T-cell (primary cell): ENCODE measurements at places on chromosomes 5 and 9.
A peak's percentile ranks its signal among the peaks of the same experiment; 100 is the strongest.

DNA sequence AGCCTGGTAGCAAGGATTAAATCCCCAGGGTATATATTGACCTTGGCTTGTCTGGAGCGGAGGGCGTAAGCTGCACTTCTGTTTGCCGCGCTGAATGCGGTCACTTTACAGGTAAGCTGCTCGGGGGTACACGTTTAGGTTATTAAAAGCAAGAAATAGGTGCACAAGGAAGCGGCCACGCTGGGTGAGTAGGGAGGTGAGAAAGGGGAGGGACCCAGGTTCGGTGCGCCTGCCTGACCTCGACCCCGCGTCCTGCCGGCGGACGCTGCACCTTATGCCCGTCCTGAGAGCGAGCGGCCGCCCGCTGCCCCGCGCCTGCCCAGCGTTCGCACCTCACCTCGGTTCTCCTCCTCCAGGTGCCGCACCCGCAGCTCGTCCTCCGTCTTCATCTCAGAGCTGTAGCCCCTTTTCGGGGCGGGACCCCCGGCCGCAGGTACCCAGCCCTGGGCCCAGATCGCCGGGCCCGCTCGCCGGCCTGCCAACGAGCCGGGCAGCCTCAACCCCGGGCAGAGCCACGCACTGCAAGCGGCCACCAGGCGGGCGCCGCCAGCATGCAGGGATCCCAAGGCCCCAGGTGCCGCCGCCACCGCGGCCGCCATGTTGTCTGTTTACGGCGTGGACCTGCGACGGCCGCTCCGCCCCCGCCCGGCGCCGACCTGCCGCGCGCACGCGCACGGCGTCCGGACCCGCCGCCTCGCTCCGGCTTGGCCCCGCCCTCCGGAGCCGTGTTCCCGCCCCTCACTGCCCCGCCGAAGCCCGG is at the start of gene AUH:
Gene AUH (minus strand): TSS at position 628 of the 760 bp plus-strand sequence. CDS start 29 bp downstream, at position 599.
- peak within 1 kb of the TSS; percentile 55 for H3K27ac ChIP-seq
- H3K4me1 ChIP-seq, result peaks cover 15% of the 10 kb centered on the region
- DNase-seq, result peak; percentile 85

- H3K27me3 ChIP-seq, result no peaks in the 10 kb centered on the region
- no peak overlapping the region for H3K4me3 ChIP-seq
- H3K36me3 ChIP-seq, result no peaks in the 10 kb centered on the region
- no peaks in the 10 kb centered on the region for H3K4me1 ChIP-seq
Measured at GRCh38 chr5:135750506-135750905, 84.0 kb upstream of the SLC25A48 start.

DNA sequence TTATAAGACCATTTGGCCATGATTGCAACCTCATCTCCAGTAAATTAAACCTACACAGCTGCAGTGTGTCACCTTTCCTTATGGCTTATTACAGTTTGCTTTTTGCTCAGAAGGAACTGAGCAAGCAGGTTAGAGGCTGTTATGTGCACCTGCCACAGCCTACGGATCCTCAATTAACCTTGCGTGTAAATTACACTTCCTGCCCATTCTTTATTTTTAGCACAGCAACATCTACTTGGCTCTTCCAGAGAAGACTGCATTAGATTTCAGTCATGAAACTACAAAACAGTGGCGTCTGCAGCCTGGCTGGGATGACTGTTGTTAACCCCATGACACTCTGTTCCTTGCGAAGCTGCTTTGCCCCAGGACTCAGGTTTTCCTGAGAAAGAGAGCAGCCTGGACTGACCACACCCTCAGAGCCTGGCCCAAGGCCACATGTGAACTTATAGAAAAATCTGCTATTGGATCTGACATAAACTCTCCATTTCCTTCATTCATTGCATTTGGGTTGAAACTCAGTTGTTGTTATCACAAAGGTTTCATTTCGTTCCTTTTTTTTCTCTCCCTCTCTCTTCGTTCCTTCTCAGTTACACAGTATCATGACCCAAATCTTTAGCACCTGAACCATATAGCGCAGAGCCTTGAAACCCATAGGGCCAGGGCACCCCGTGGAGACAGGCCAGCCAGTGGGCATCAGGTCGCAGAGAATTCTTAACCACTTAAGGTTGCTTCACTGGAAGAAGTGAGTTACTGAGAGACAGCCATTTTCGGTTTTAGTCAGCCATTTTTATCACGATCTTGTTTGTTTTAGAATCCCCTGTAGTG is 138.6 kb downstream of the PALM2AKAP2 start:
- no peaks in the 10 kb centered on the region for H3K36me3 ChIP-seq
- no peak for DNase-seq
- H3K27ac ChIP-seq, result peak overlapping the region; percentile 60
- H3K27me3 ChIP-seq, result no peaks in the 10 kb centered on the region
- peak overlapping the region; percentile 22 for H3K4me3 ChIP-seq
- peaks cover 13% of the 10 kb centered on the region for H3K4me1 ChIP-seq

DNA sequence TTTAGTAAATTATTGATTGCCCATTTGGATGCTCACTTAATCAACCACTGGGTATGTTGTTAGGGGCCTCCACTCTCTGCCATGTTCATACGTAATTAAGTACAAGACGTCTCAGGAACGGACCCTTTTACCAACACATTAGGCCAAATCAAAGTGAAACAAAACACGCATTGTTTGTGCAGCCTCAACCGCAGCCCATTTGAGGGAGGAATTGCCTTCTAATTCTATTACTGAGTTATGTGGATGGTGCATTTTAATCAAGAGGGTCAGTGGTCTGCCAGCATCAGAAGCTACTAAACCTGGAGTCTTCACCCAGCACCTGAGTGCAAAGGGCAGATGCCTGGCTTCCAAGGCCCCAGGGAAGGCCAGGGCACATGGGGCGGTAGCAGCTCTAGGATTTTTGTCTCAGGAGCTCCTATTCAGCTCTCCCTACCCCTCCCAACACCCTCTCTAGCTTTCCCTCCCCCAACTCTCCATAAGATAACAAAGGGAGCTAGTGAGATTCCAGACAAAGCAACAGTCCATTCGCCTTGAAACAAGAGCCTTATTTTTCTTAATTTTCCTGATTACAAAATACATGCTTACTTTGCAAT is 7.9 kb upstream of the MED27 start:
- H3K4me3 ChIP-seq, result no peak overlapping the region
- DNase-seq, result no peak
- no peak overlapping the region for H3K27ac ChIP-seq
- no peaks in the 10 kb centered on the region for H3K4me1 ChIP-seq
- H3K27me3 ChIP-seq, result no peaks in the 10 kb centered on the region

- no peaks in the 10 kb centered on the region for H3K27me3 ChIP-seq
- H3K36me3 ChIP-seq, result no peaks in the 10 kb centered on the region
- peak overlapping the region; percentile 85 for H3K4me3 ChIP-seq
- peaks cover 7% of the 10 kb centered on the region for H3K4me1 ChIP-seq
Measured at GRCh38 chr5:53560028-53560427, 411 bp upstream of the NDUFS4 start.

DNA sequence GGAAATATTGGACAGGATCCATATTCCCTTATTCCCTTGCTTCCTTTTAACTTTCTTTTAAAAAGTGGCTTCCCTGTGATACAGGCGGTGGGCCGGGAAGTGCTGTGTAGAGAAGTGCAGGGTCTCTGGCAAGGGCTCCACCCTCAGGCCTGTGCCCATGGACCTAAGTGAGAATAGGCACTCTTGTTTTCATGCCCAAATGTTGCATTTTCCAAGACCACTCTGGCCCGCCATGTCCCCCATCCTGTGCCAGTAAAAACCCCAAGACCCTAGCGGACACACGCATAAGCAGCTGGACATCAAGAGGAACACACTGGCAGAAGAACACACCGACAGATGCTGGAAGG is 193.4 kb downstream of the FBXL7 start:
- no peak for DNase-seq
- H3K27me3 ChIP-seq, result no peaks in the 10 kb centered on the region
- H3K4me3 ChIP-seq, result no peak overlapping the region
- no peaks in the 10 kb centered on the region for H3K36me3 ChIP-seq
- H3K27ac ChIP-seq, result no peak overlapping the region
- no peaks in the 10 kb centered on the region for H3K4me1 ChIP-seq

DNA sequence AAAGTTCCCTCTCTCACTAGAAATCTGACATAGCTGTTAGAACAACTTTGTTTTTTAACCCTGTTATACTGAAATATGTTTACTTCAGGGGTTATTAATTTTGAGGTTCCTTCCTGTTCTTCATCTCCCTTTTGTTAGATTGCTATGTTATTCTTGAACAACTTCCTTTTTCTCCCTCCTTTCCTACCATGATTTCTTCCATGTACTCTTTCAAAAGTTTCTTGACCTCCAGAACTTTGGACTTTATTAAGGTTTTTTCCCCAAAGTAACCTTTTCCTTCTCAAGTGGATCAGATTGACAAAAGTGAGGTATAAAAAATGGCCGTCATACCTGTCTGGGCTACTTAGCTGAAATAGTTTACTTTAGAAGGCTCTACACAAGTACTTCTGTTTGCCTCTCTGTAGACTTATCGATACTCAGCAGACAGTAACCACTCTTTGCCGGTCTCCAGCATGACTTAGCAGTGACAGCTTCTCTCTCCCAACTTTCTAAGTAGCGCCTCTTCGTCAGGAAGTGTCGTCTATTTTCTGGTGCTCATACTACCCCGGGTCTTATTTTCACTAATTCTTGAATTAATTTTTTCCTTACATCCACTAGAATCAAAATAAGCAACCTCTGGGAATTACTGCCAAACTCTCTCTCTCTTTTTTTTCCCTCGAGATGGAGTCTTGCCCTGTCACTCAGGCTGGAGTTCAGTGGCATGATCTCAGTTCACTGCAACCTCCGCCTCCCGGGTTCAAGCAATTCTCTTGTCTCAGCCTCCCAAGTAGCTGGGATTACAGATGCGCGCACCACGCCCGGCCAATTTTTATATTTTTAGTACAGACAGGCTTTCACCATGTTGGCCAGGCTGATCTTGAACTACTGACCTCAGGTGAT is 19.7 kb downstream of the NFIL3 start:
- peaks cover 3% of the 10 kb centered on the region for H3K27me3 ChIP-seq
- H3K4me1 ChIP-seq, result no peaks in the 10 kb centered on the region
- DNase-seq, result no peak
- no peak overlapping the region for H3K4me3 ChIP-seq

DNA sequence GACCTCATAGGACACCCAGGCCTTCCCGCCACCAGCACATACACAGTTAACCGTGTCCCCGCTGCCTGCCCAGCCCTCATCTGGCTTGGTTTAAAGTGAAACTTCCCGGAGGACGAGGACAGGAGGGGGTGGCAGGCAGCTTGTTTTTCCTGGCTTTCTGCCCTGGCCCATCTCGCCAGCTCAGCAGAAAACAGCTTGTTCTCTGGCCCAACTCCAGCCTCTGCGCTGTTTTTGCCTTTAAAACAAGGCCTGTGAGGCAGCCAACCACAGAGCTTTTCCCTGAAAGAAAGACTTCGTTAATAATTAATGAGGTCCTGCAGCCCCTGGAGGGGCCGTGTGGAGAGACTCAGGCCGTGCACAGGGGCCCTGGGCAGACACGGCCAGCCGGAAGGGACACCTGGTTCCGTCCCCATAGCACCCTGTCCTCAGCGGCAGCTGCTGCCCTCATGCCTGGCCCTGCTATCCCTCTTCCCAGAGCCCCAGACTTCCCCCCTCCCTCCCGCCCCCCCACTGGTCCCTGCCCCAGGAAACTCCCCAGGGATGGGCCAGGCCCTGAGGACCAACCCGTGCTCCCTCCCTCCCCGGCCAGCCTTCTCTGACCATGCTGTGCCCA is 108.7 kb downstream of the RXRA start:
- DNase-seq, result no peak
- H3K27ac ChIP-seq, result no peak overlapping the region
- H3K4me3 ChIP-seq, result no peak overlapping the region
- H3K27me3 ChIP-seq, result no peaks in the 10 kb centered on the region

DNA sequence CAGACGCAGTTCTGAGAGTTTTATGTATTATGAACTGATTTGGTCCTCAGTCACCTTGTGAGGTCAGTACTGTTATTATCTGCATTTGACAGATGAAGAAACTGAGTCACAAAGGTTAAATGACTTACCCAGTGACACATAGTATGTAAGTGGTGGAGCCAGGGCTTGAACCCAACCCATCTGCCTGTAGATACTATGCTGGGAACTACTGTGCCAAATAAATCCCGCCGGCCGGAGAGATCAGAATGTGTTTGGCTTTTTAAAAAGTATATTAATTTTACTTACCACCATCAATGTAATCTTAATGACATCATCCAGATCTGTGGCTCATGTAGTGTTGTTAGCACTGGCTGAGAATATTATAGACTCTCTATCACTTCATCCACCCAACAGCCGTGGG is 80.8 kb downstream of the ZNF618 start:
- no peak overlapping the region for H3K4me3 ChIP-seq
- H3K27ac ChIP-seq, result no peak overlapping the region
- no peak for DNase-seq
- H3K27me3 ChIP-seq, result no peaks in the 10 kb centered on the region
- no peaks in the 10 kb centered on the region for H3K4me1 ChIP-seq

DNA sequence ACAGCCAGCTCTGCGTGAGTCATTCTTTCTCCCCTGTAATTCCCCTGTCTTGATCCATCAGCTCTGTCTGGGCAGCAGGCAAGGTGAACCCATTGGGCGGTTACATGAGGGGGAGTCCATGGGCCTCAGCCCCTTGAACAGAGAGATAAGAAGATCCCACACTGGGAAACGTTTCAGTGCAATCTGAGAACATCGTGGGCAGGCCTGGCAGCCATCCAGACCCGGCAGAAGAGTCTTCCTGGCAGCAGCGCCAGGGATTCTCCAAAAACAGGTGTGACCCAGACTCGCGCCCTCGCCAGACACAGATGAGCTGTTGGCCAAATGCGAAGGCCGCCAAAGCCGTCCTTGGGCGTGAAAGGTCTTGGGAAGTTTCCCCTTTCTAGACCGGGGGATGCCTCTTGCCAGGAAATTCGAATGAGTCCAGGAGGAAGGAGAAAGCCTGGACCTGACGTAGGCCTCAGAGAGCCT is 6.4 kb upstream of the SLC12A7 start:
- H3K27ac ChIP-seq, result no peak overlapping the region
- no peaks in the 10 kb centered on the region for H3K4me1 ChIP-seq
- DNase-seq, result no peak
- no peak overlapping the region for H3K4me3 ChIP-seq

GRCh38 chr5:148342371-148343045 is 7.1 kb downstream of the SPINK9 start:
- H3K36me3 ChIP-seq, result no peaks in the 10 kb centered on the region
- DNase-seq, result no peak
- no peaks in the 10 kb centered on the region for H3K4me1 ChIP-seq
- H3K27ac ChIP-seq, result no peak overlapping the region
- H3K4me3 ChIP-seq, result no peak overlapping the region

DNA sequence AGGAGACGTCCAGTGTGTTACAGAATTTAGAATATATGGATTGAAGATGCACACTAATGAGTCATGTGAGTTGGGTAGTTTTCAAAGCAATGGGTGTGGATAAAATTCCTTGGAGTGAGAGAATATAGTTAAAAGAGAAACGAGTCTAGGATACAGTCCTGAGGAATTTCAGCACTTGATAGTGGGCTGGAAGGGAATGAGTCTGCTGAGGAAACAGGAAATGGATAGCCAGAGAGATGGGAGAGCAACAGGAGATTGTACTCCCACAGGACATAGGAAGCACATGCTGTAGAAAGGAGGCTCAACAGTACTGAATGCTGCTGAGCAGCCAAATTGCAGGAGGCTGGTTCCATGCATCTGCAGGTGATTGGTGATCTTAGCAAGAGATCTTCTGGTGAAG is 68.1 kb downstream of the FBN2 start:
- H3K36me3 ChIP-seq, result no peaks in the 10 kb centered on the region
- no peaks in the 10 kb centered on the region for H3K4me1 ChIP-seq
- DNase-seq, result no peak
- no peak overlapping the region for H3K27ac ChIP-seq
- no peaks in the 10 kb centered on the region for H3K27me3 ChIP-seq

- no peaks in the 10 kb centered on the region for H3K27me3 ChIP-seq
- peaks cover 9% of the 10 kb centered on the region for H3K36me3 ChIP-seq
- DNase-seq, result no peak
- H3K4me3 ChIP-seq, result peak overlapping the region; percentile 76
- peak overlapping the region; percentile 77 for H3K27ac ChIP-seq
Measured at GRCh38 chr9:133375116-133375723, 640 bp downstream of the SURF4 start.

- no peak for DNase-seq
- H3K4me3 ChIP-seq, result no peak overlapping the region
- no peaks in the 10 kb centered on the region for H3K36me3 ChIP-seq
Measured at GRCh38 chr9:92795598-92796336, 31.1 kb upstream of the BICD2 start.
